Activated CD4-positive, alpha-beta memory T cell treated with anti-CD3 and anti-CD28 coated beads, Interleukin-2, amount 10 ng/mL, durations not matched to agents 7 days and 5 days (primary cell): ENCODE measurements at places on chromosomes 5 and 9.
A peak's percentile ranks its signal among the peaks of the same experiment; 100 is the strongest.

GRCh38 chr5:66518753-66519152 is 77.4 kb upstream of the MAST4 start:
- no peak overlapping the region for H3K27ac ChIP-seq
- no peaks in the 10 kb centered on the region for H3K36me3 ChIP-seq
- peaks cover 6% of the 10 kb centered on the region for H3K27me3 ChIP-seq
- no peaks in the 10 kb centered on the region for H3K4me1 ChIP-seq

GRCh38 chr9:109039539-109039938 is 26.2 kb upstream of the CTNNAL1 start:
- H3K36me3 ChIP-seq, result peaks cover 48% of the 10 kb centered on the region
- no peak for DNase-seq
- H3K4me1 ChIP-seq, result no peaks in the 10 kb centered on the region
- H3K4me3 ChIP-seq, result no peak overlapping the region

- peaks cover 18% of the 10 kb centered on the region for H3K36me3 ChIP-seq
- no peak overlapping the region for H3K27ac ChIP-seq
- no peaks in the 10 kb centered on the region for H3K27me3 ChIP-seq
- no peak overlapping the region for H3K4me3 ChIP-seq
Measured at GRCh38 chr5:177035976-177036375, 13.5 kb downstream of the ZNF346 start.

DNA sequence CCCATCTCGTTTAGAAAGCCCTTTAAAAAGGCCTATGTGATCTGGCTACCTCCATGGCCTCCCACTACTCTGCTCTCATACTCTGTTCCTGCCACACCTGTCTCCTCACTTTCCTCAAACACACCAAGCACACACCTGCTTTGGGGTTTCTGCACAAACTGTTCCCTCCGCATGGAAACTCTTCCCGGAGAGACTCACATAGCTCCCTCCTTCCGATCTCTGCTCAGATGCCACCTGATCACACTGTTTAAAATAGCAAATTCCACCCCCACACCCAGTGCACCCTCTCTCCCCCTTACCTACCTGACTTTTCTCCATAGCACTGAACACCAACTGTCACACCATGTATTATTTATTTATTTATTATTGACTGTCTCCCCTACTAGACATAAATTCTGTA is 84.0 kb upstream of the NR4A3 start:
- no peaks in the 10 kb centered on the region for H3K36me3 ChIP-seq
- H3K4me1 ChIP-seq, result no peaks in the 10 kb centered on the region
- DNase-seq, result no peak
- no peak overlapping the region for H3K4me3 ChIP-seq

- H3K27ac ChIP-seq, result no peak overlapping the region
- no peak overlapping the region for H3K4me3 ChIP-seq
- DNase-seq, result no peak
- peaks cover 62% of the 10 kb centered on the region for H3K36me3 ChIP-seq
- H3K4me1 ChIP-seq, result peaks cover 1% of the 10 kb centered on the region
Measured at GRCh38 chr9:100309992-100310391, 42.8 kb downstream of the TEX10 start.

DNA sequence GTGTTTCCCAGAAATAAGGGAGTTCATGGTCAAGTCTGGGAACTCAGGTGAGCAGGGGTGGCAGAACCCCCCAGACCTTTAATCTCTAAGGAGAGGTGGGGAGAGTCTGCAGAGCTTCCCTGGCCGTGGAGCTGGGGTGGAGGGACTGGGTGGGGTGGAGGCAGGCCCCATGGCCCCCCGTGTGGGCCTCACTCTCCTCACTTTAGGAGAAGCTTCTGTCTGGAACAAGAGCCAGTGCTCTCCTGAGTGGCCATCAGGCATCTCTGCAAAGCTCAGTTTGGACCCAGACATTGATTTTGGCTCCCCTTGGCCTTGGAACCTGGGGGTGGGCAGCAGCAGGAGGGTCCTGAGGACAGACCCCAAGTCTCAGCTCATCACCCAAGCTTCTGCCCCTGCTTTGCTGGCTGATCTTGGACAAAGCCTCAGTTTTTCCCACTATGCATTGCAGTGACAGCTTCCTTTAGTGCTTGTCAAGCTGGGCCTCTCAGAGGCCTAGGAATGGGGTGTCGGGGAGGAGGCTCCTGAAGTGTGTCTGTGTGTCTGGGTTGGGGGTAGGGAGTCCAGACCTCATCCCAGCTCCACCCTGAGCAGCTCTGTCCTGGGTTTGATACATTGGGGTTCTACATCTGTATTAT is 3.5 kb upstream of the GBGT1 start:
- DNase-seq, result no peak
- no peak overlapping the region for H3K4me3 ChIP-seq
- no peaks in the 10 kb centered on the region for H3K36me3 ChIP-seq
- peaks cover 4% of the 10 kb centered on the region for H3K27me3 ChIP-seq
- H3K4me1 ChIP-seq, result peaks cover 6% of the 10 kb centered on the region
- H3K27ac ChIP-seq, result no peak overlapping the region

DNA sequence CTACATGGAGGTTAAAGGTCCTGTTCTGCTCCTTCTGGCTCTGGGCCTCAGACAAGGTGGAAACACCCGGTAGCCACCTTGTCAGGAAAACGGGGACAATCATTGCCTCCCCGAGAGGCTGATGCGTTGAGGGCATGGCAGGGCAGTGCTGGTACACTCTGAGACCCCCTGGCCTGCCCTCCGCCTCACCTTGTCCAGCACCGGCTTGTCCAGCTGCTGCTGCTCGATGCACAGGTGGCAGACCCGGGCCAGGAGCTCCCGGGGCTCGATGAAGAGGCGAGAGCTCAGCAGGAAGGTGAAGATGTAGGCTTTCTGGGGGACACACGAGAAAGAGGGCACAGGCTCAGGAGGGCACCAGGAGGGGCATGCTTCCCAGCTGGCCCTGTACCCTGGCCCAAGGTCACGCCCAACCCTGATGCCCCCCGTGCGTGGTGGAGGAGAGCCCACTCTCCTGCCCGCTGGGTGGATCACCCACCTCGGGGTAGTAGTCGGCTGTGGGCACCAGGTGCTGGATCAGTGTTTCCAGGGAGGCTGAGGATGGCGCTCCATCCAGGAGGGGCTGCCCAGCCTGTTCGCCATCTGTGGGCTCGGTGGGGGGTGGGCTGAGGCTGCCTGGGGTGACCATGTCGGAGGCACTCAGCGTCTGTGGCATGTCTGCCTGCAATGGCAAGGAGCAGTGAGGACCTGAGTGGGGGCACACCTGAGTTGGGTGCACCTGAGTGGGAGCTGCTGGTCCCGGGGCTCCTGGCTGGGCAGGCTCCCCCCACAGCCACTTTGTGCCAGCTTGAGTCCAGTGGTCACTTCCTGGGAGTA is 66.0 kb upstream of the RNF130 start:
- H3K36me3 ChIP-seq, result no peaks in the 10 kb centered on the region
- peaks cover 11% of the 10 kb centered on the region for H3K4me1 ChIP-seq
- no peak overlapping the region for H3K4me3 ChIP-seq
- H3K27ac ChIP-seq, result no peak overlapping the region

DNA sequence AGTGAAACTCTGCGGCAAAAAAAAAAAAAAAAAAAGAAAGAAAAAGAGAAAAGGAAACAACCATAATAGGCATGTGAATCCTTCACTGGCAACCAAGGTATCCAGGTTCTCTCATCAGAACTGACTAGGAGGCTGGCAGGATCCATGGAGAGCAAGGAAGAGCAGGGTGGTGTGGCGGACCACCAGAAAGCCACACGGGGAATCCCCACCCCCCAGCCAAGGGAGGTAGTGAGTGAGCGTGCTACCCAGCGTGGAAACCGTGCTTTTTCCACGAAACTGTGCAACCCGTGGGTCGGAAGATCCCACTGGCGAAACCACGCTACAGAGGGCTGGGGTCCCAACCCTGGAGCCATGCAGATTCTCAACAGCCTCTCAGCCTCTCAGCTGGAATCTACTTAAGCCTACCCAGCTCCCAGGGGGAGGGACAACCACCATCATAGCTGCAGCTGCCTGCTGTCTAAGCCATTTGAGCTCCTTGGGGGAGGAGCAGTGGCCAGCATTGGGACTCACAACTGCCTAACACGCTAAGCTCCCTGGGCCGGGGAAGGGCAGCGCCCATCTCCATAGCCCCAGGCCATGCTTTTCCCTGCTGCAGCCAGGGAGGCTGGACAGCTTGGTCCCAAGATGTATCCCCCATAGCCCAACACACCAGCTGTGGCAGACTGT is 91.6 kb downstream of the PRELID2 start:
- H3K4me3 ChIP-seq, result no peak overlapping the region
- no peaks in the 10 kb centered on the region for H3K36me3 ChIP-seq
- H3K27me3 ChIP-seq, result no peaks in the 10 kb centered on the region
- peak; percentile 16 for DNase-seq

DNA sequence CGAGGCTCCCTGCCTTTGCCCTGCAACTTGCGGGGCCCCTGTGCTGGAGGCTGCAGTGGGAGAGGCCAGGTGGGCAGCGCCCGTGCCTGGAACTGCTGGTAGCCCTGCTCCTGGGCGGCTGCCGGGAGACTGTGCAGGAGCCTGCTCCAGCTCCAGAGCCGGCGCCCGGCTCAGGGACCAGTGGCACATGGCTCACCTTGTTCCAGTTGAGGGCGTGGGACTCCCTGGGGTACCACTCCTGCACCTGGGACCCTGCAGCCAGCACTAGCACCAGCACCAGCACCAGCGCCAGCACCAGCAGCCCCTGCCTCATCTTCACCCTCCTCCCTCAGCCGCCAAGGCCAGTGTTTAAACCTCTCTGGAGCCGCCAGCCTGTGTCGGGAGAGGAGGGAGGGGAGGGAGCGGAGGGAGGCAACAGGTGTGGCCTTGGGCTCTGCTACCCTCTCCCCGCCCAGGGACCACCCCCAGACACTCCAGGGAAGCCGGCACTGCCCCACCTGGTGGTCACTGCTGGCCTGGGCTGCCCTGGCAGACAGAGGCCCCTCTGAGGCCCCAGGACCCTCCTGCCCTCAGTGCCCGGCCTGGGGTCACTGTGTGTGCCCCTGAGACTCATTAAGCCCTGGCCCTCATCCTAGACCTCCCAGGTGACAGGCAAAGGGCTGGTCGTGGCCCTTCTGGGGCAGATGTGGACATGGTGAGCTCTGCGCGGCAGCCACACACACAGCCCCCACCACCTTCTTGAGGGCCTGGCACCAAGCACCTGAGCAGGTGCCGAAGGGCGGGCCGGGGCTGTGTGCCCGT is at the start of gene LCN10:
Gene LCN10, minus strand, starts transcription at position 350 of the 801 bp plus-strand sequence. Its CDS starts 37 bp downstream, at position 313.
- H3K27me3 ChIP-seq, result peaks cover 14% of the 10 kb centered on the region
- H3K4me1 ChIP-seq, result peaks cover 6% of the 10 kb centered on the region
- no peak within 1 kb of the TSS for H3K27ac ChIP-seq
- no peak for DNase-seq
- no peak within 1 kb of the TSS for H3K4me3 ChIP-seq
- no peaks in the 10 kb centered on the region for H3K36me3 ChIP-seq
